ENCODE measurements at places on chromosomes 6 and 20. TPM values are rescaled to one million over a fixed set of nuclear protein-coding genes. Genes with fewer than 3 reads are reported as not detected.

DNA sequence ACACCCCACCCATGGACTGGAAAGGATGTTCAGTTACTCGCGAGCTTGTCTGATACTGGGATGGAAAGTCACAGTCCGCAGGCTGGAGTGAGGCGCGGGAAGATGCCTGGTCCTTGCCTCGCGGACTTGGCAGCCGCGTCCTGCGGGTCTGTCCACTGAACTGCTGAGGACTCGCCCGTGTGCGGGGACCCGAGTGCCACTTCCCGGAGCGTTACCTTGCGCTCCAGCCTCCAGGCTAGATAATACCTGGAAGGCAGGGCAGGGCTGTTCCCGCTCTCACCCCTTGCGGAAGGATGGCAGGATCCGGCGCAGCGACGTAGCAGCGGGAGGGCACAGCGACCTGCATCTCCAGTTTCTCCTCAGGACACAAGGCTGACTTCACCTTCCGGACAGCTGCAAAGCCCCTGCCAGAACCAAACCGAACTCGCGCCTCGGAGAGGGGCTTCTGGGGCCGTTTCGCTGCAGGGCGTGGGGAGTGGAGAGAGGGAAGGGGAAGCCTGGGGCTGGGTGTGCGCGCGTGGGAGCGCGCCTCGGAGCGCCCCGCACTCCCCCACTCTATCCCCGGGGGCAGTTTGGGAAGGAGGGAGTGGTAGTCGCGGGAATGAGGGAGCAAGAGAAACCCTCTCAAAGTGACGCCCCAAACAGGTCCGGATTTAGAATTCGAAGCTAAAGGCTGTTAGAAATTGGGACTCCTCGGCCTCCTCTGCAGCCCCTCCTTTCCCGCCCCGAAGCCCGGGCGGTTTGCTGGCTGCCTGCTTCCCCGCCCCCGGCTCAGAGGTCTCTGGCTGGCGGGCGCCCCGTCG is at the start of gene KCNQ5:
TSS of gene KCNQ5 (plus strand) at position 774 of the 803 bp plus-strand sequence.
- no peak within 1 kb of the TSS for H3K27ac ChIP-seq
- no peaks in the 10 kb centered on the region for H3K36me3 ChIP-seq
- H3K27me3 ChIP-seq: peaks cover 34% of the 10 kb centered on the region
- DNase-seq: peak; percentile 9
- peaks cover 37% of the 10 kb centered on the region for H3K4me1 ChIP-seq
- H3K4me3 ChIP-seq: peak within 1 kb of the TSS; percentile 45

The DNAAF9 gene
- polyA plus RNA-seq: 26.0 TPM

The TRIM31 gene
- not detected for polyA plus RNA-seq

The ABHD16B gene
- polyA plus RNA-seq: not detected

DNA sequence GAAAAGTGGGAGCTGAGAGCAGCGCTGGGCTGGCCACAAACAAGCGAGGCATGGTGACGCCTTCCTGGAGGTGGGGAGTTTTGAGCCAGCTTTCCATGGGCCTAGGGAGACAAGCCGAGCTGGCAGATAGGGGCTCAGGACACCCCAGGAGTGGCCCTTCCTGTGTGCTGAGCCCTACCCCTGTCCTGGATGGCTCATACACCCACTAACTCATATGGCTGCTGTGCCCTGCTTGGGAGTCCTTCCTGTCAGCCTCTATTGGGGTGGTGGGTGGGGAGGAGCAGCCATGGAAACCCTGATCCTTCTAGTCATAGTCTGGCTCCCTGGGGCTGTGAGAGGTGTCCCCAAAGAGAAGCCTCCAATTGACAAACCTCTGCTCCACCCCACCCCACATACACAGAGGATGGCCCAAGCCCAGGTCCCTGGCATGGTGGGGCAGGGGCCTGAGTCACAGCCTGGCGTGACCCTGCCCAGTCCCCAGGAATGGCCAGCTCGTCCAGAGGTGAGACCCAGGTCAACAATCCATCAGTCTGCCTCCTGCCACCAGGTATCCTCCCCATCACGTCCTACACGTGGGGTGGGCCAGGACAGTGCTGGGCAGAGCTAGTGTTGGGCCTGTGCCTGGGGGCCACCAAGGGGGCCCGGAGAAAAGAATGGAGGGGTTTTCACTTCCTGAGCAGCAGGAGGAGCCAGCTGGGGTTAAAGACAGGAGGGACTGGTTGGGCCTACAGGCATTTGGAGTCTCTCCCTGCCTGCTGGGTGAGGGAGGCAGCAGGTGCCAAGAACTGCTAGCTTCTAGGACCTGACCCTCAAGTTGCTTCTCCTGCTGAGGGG is 52.2 kb downstream of the MRPL14 start:
- no peak overlapping the region for H3K4me3 ChIP-seq
- H3K36me3 ChIP-seq: no peaks in the 10 kb centered on the region
- no peak overlapping the region for H3K27ac ChIP-seq
- peaks cover 69% of the 10 kb centered on the region for H3K27me3 ChIP-seq

The ADGRF1 gene
- 0.21 TPM for polyA plus RNA-seq

DNA sequence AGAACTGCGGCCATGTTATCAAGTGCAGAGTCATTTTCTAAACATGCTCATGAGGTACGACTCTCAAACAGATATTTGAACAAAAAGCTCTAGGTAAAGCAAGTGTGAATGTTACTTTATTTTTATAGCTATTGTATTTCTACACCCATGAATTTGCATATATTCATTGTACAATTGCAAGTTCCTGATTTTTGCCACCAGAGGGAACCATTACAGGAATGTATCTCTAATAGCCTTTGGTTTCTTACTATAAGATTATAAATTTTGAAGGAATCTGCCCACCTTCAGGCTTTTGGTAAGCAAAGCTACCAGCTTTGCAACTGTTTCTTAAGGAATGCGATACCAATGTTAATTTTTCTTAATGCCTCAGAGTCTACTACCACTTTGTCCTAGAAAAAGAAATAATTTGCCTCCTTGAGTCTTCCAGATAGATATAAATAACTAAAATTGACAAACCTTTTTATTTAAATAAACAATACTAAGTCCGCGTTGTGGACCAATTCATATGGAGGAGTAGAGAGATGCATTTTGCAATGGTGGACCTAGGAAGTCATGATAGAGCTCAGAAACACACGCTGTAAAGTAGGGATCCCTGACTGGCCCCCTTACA is 125.4 kb upstream of the SAMD5 start:
- H3K27ac ChIP-seq: no peak overlapping the region
- no peak for DNase-seq
- H3K4me3 ChIP-seq: no peak overlapping the region
- H3K27me3 ChIP-seq: no peaks in the 10 kb centered on the region
- H3K4me1 ChIP-seq: no peaks in the 10 kb centered on the region

GRCh38 chr6:120951258-120951657 is 383.0 kb downstream of the TBC1D32 start:
- no peak for DNase-seq
- H3K27ac ChIP-seq: no peak overlapping the region
- no peaks in the 10 kb centered on the region for H3K4me1 ChIP-seq
- H3K4me3 ChIP-seq: no peak overlapping the region
- H3K27me3 ChIP-seq: no peaks in the 10 kb centered on the region

GRCh38 chr6:139173172-139173571 is 38.3 kb downstream of the HECA start:
- no peak overlapping the region for H3K4me3 ChIP-seq
- no peaks in the 10 kb centered on the region for H3K4me1 ChIP-seq
- no peaks in the 10 kb centered on the region for H3K36me3 ChIP-seq
- H3K27me3 ChIP-seq: no peaks in the 10 kb centered on the region
- DNase-seq: no peak

DNA sequence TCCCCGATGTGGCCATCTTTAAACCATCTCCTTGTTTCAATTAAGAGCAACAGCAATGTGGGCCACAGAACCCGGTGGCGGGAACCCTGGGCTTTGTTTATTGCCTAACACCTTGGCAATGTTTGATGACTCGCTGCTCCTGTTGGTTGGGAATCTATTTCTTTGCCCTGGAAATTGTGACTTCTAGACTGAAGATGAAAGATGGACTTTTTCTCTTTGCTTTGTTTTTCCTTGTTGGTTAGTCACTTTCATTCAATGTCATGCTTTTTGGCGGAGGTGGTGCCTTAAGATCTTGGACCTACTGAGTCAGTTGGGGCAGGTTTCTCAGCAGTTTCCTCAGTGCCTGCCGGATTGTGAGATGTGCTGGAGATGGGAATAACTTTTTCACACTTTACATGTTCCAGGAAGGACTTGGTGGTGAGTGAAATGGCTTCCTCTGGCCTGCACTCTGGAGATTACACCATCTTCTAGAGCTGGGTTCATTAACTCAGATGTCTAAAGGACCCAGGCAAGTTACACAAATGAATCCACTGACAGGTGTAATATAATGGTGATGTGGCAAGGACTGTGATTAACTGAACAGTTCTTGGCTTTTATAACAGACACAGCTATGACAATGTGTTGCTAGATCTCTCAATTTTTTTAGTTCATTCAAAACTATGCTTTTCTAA is 56.3 kb downstream of the TSHZ2 start:
- H3K4me3 ChIP-seq: no peak overlapping the region
- H3K36me3 ChIP-seq: no peaks in the 10 kb centered on the region
- no peaks in the 10 kb centered on the region for H3K27me3 ChIP-seq

GRCh38 chr6:116393430-116393829 is 22.7 kb downstream of the DSE start:
- peak overlapping the region; percentile 35 for H3K27ac ChIP-seq
- no peak overlapping the region for H3K4me3 ChIP-seq
- H3K27me3 ChIP-seq: no peaks in the 10 kb centered on the region
- H3K36me3 ChIP-seq: no peaks in the 10 kb centered on the region
- DNase-seq: no peak

DNA sequence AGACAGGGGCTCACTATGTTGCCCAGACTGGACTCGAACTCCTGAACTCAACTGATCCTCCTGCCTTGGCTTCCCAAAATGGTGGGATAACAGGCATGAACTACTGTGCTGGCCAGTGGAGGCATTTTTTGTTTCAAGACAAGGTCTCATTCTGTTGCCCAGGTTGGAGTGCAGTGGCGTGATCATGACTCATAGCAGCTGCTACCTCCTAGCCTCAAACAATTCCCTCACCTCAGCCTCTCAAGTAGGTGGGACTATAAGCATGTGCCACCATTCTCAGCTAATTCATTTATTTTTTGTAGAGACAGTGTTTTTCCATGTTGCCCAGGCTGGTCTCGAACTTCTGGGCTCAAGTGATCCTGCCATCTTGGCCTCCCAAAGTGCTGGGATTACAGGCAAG is 17.2 kb downstream of the ENPP3 start:
- H3K36me3 ChIP-seq: no peaks in the 10 kb centered on the region
- no peak overlapping the region for H3K4me3 ChIP-seq
- DNase-seq: no peak
- H3K27ac ChIP-seq: no peak overlapping the region

DNA sequence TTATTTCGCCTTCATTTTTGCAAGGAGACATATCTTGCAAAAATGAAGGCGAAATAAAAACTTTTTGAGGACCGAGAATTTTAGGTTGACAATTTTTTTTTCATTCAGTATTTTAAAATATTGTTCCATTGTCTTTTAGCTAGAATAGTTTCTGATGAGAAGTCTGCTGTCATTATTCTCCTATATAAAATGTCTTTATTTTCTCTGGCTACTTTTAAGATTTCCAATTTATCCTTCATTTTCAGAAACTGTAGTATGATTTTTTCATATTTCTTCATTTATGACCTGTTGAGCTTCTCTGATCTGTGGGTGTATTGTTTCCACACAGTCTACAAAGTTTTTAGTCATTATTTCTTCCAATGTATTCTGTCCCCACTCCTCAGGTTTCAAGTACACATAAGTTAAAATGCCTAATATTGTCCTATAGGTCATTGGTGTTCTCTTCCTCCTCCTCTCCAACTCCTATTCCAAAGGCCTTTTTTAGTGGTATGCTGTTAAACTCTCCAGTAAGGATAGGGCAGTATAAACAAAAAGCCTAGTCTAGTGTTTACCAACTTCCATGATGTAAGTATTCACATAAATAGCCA is 15.7 kb downstream of the AHI1 start:
- H3K27me3 ChIP-seq: no peaks in the 10 kb centered on the region
- H3K36me3 ChIP-seq: peaks cover 80% of the 10 kb centered on the region
- DNase-seq: no peak
- H3K27ac ChIP-seq: no peak overlapping the region
- H3K4me1 ChIP-seq: no peaks in the 10 kb centered on the region

DNA sequence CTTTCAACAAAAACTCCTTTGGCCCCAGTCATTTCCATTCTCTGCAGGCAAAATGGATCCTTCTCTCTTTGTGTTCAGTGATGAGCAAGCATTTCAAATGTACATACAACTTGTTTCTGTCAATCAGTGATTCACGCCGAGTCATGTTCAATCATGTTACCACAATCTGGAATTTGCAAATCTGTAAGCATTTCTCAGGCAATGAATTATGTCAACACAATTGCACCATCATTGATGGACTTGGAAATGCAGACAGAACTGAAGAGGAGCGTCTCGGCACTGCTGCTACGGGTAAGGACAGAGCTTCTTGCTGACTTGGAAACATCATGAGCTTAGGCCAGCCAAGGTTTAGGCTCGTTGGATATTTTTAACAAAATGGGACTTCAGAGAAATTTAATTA is 132.8 kb upstream of the AGPAT4 start:
- no peaks in the 10 kb centered on the region for H3K4me1 ChIP-seq
- no peaks in the 10 kb centered on the region for H3K36me3 ChIP-seq
- H3K27me3 ChIP-seq: no peaks in the 10 kb centered on the region
- no peak overlapping the region for H3K27ac ChIP-seq
- no peak overlapping the region for H3K4me3 ChIP-seq

DNA sequence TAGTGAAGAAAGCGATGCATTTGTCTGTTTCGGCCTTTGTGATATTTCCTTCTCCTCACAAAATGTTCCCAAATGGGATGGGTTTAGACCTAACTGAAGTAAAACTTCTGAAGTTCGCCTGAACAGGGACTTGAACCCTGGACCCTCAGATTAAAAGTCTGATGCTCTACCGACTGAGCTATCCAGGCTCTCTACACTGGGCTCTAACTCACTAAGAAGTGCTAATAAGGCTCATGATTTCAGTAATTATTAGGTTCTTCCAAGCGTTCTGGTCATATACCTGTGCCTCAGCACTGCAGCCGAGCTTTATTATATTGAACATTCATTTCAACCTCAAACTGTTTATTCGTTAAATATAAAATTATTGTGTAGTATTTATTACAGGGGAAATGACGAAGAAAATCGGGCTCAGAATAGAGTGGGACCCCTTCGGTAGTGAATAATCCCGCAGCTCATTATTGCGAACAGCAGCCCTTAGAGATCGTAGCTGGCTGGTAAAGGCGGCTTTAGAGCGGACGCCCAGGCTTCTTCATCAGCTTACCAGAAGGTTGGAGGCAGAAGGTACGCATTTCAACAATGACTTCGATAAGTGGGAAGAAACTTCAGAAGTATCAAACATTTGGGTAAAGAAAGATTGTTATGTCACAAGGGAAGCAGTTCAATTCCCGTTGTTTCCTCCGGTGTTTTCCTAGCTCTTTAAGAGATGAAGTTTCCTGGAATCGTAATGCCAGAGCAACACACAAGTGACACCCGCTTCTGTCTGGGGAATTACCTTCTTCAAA is 119.0 kb upstream of the ZNF184 start:
- no peak overlapping the region for H3K4me3 ChIP-seq
- peaks cover 44% of the 10 kb centered on the region for H3K27me3 ChIP-seq
- DNase-seq: no peak
- no peaks in the 10 kb centered on the region for H3K4me1 ChIP-seq
